A549 treated with Hydrocortisone at 1 μM for 4 hours (cell line): ENCODE measurements at places on chromosomes 6 and 20. TPM values are rescaled to one million over a fixed set of nuclear protein-coding genes. Genes with fewer than 3 reads are reported as not detected.

Gene PRDM13
- total RNA-seq: 0.71 to 1.1 TPM (median 0.83 TPM) in 5 replicates

Gene NR2E1
- total RNA-seq: 0.03 to 0.22 TPM in 2 of 5 replicates, not detected in the others

Gene GABBR1
- 3.7 to 5.8 TPM (median 4.8 TPM) in 5 replicates for total RNA-seq

Gene CD24
- 242 to 318 TPM (median 301 TPM) in 5 replicates for total RNA-seq

Gene C6orf58
- 0.12 to 0.18 TPM (median 0.18 TPM) in 3 of 5 replicates, not detected in the others for total RNA-seq

Gene RXRB
- 18.4 to 21.6 TPM (median 20.6 TPM) in 5 replicates for total RNA-seq

Gene ZNF334
- total RNA-seq: not detected in 5 replicates

Gene PPP1R16B
- 0.08 to 0.22 TPM (median 0.14 TPM) in 5 replicates for total RNA-seq

Gene RTEL1
- total RNA-seq: 4.7 to 7.2 TPM (median 6.8 TPM) in 5 replicates

Gene BTN1A1
- total RNA-seq: not detected in 5 replicates

Gene GJA10
- not detected in 5 replicates for total RNA-seq

Gene TRDN
- not detected in 5 replicates for total RNA-seq

Gene UCKL1
- 25.7 to 34.2 TPM (median 31.7 TPM) in 5 replicates for total RNA-seq

Gene BMP6
- total RNA-seq: 13.4 to 20.4 TPM (median 18.7 TPM) in 5 replicates

Gene BPIFA1
- not detected in 5 replicates for total RNA-seq

Gene FAM209B
- 0.32 to 0.92 TPM (median 0.60 TPM) in 4 of 5 replicates, not detected in the other for total RNA-seq

Gene TMEM14C
- total RNA-seq: 141 to 168 TPM (median 150 TPM) in 5 replicates

Gene SLC22A3
- total RNA-seq: 47.2 to 57.5 TPM (median 53.1 TPM) in 5 replicates

Gene APOM
- 2.9 to 3.8 TPM (median 3.4 TPM) in 5 replicates for total RNA-seq
